ENCODE measurements at places on chromosomes 3 and 15.

GRCh38 chr3:151580591-151580990 lies 119.7 kb upstream of the IGSF10 start:
- DNase-seq, result no peak

DNA sequence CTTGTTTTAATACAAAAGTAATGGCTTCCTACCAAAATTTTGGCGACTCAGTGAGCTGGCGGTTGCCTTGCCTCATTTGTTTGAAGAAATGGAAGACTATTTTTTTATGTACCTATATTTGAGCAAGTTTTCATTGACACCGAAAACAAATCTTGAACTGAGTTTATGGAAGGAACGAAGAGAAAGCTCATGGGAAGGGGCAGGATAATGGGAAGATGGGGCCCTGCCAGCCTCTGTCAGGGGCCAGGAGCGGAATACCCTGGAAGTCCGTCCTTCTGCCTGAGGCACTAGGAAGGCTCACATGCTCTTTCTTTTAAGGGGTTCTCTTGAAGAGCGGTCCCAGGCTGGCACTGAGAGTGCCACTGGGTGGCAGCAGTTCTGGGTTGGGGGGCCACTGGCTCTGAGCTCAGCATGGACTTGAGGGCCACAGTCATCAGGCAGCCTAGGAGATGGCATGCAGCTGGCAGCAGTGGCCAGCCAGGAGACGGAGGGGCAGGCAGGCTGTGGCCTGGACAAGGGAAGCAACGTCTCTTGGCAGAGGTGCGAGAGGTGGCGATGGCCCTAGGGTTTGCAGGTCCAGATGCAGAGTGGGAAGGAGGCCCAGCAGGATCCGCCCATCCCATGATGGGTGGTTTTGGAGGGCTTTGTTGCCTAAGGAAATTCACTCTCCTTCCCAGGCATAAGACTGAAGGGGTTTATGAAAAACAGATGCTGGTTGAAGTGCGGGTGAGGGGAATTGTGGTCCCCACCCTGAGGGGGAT lies 41.6 kb downstream of the ISG20 start:
- DNase-seq, result no peak

- DNase-seq, result no peak
Observed at GRCh38 chr15:39454189-39454986, 126.5 kb upstream of the THBS1 start.

- DNase-seq, result no peak
Observed at GRCh38 chr3:181941250-181941649, 229.5 kb downstream of the SOX2 start.

GRCh38 chr3:19226479-19226878 lies 78.2 kb downstream of the KCNH8 start:
- DNase-seq, result no peak

- no peak for DNase-seq
Observed at GRCh38 chr15:70715840-70716485, 47.4 kb downstream of the UACA start.

DNA sequence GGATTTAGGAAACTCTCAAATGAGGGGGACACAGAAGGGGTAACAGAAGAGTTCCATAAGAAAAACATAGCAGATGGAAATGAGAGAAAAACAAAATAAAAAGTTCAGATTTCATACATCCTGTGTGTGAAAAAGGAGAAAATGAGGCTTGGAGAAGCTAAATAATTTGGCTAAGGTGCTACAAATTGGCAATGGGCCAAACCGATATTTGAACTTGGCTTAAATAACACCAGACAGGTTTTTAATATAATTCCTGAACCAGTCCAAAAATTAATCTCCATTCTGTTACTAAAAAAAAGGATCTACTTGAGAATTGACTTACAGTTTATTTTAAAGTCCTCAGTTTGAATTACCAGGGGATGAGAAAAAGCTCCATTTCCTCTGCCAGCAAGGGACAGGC lies 342.9 kb upstream of the DPH6 start:
- DNase-seq, result no peak

DNA sequence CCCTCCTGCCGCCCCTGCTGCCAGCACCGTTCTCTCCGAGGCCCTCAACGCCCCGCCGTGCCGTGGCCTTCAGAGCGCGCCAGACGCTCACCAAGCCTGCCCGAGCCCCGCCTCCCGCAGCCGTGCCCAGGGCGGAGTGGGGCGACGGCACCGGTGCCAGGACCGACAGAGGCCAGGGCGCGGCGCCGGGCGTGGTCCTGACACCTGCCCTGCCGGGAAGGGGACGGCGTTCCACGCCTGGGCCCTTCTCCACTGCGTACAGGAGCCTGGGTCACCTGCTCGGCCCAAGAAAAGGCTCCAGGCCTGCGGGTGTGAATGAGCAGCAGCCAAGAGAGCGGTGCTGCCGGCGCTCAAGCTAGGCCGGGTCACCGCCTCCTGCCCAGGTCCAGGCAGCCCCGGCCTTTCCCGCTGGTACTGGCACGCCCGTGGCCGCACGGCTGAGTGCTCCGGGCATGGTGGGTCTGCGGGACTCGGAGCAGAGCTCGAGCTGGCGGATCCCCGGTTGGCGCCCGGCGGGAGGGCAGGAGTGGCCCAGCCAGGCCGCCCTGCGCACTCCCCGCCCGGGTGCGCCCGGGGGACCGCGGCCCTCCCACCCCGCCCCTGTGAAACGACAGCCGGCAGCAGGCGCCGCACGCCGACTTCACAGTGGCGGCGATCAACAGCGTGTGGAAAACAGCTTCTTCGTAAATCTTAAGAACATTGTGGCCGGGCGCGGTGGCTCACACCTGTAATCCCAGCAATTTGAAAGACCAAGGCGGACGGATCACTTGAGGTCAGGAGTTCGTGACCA lies 4.2 kb downstream of the OCA2 start:
- no peak for DNase-seq

DNA sequence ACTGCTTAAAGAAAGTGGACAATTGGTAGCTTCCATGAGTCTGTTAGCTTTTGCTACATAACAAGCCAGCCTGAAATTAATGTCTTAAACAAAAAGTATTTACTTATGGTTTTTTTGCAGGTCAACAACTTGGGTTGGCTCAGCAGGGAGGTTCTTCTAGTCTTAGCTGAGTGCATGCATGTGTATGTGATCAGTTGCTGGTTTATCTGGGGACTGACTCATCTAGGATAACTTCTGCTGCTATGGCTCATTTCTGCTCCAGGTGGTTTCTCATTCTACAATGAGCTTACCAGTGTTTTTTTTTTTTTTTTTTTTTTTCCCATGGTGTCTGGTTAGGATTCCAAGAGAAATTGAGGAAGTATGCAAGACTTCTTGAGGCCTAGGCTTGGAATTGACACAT lies 244.7 kb downstream of the NSUN3 start:
- DNase-seq, result no peak

- DNase-seq, result no peak
Observed at GRCh38 chr3:133038731-133039375, 662 bp downstream of the TMEM108 start.

DNA sequence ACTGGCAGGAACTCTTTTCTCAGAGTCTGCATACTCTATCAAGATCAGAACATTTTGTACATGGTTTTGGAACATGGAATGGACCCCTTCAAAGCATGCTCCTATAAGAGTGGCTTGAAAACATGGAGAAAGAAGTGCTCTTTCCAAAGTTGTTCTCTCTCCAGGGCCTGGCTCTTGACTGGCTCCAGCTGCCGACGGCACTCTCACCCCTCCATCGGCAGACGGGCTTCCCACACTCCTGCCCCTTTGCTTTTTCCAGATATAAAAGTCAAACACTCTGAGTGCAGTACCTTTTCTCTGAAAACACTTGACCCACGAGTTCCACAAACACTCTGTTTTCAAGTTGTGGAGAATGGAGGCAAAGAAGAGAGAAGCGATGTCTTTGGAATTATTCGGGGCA lies 72.5 kb upstream of the ONECUT1 start:
- DNase-seq, result no peak

Data from GM19239 (cell line).